ENCODE measurements at places on chromosomes 7 and 10.

DNA sequence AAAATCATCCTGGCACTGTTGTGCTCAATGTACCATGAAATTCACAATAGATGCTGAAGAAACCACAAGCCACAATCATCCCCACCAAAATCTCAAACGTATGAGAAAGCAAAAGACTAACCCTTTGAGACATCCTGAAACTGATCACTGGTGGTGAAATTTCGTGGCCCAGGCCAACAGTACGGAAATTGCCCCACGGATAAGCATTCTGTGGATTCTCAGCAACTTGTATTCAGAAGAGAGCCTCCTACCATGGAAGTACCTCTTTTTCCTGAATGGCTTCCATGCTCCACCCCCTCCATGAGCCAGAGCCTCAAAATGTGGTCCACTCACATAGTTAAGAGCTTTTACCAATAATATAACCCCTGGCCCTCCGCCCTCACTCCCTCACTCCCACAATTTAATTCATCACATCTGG is 163.9 kb upstream of the AUTS2 start:
- no peak for DNase-seq

DNA sequence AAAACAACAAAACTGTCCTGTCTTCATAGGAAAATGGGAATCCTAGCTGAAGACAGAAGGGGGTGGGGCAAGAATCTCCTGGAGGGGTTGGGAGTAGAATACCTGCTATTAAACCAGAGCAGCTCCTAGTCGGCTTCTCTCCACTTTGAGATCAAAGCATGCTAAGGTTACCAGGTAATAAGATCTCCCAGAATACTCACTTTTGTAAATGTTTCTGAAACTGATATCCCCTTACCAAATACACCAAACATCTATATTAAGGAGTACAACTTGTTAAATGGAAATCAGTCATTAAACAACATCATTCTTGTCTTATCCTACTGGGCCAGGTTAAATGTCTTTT is 29.5 kb upstream of the DAGLB start:
- no peak for DNase-seq

DNA sequence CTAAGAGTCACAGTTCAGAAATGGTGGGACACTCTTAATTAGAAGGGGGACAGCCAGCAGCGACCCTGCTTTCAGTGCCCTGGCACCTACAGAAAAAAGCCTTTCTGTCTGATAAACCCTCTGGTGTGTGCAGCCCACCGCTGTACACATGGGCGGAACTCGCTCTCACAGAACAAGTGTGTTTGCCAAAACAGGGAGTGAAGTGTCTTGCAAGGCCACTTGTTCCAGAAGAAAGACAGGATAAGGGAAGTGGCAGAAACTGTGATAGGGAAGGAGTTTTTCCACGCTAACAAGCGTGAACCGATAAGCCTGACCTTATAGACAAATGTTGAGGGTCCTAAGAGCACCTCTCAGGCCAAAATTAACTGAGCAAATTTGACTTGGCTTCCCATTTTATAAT is 203.7 kb upstream of the TCF7L2 start:
- DNase-seq, result no peak

DNA sequence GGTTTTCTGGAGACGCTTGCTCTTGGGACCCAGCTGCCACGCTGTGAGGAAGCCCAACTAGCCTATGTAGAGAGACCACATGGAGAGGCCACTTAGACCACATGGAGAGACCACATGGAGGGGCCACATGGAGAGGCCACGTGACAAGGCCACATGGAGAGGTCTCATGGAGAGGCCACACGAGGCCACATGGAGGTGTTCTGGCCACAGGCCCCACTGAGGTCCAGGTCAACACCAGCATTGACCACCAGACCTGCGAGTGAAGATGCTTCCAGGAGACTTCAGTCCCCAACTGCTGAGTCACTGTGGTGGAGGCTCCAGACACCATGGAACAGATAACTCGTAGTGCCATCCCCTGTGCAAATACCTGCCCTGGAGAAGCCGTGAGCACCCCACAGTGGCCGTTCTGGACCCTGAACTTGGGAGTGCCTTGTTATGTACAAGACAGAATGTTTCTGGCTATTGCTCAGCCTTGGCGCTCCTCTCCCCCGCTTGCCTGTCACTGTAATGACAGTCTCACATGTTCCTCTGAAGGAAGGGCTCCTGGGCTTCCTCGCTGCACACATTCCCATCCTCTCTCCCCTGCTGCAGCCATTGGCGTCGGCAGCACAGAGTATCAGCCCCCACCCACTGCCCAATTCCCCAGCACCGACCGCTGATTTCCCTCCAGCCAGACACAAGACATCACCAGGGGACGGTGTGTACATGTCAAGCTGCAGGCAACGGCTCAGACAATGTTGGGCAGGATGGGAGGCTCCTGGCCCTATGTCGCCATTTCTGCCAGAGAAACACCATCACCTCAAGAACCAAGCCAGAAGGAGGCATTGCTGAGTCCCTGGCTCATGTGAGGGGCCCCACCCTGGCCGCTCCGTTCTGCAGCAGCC is 49.0 kb upstream of the TNRC18 start:
- no peak for DNase-seq

DNA sequence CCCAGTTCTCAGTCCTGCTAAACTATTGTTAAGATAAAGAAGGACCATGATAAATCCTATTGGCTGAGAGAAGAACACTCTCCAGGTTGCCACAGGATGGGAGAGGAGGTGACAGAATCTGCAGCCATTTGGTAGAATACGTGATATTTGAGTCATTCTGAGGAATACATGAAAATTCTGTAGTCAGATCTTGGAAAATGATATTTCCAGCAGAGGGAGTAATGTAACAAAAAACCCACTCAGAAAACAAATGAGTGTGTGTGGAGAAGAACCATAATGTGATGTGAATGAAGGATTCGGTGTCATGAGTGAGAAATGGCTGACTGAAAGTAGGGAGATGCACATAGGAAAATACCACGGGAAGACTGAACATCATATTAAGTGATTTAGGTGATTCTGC is 128.5 kb upstream of the PFKP start:
- no peak for DNase-seq

GRCh38 chr7:5681423-5681822 is 100.0 kb downstream of the RNF216 start:
- DNase-seq, result no peak

DNA sequence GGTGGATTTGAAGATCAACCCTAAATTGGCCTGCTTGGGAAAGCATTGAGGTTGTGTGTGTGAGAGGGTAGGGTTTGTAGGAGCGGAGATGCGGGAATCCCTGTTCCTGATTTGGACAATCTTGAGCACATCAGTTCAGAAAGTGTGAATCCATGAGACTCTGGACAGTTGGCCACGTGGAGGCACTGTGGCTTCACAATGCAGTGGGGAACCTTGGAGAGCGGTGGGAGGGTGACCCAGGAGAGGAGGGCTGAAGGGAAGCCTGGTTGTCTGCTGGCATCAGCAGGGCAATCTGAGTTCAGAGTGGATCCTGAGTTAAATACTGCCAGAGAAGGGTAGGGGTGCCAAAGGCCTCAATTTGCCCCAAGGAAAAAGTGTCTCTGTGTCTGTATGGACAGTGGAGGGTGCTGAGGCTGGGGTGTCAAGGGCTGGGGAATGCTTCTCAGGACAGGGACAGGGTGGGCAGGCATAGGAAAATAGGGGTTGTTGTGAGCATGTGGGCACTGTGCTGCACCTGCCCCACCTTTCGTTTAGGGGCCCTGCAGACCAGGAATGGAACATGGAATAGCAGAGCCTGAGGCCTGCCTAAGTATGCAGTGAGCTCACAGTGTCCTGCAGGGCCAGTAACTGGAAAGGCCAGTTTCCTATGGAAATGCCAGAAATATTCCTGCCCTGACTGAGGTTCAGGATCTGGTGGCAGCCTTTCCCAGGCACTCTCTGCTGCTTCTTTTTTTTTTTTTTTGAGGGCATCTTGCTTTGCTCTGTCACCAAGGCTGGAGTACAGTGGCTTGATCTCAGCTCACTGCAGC is 162.9 kb upstream of the PRSS58 start:
- no peak for DNase-seq

- no peak for DNase-seq
Measured at GRCh38 chr10:102834143-102834542, 3.1 kb downstream of the CYP17A1 start.

GRCh38 chr10:127196282-127197153 is at the start of gene INSYN2A:
INSYN2A (minus strand) TSS chr10:127196591; CDS start chr10:127176395, 20,196 bp downstream.
- DNase-seq, result no peak

DNA sequence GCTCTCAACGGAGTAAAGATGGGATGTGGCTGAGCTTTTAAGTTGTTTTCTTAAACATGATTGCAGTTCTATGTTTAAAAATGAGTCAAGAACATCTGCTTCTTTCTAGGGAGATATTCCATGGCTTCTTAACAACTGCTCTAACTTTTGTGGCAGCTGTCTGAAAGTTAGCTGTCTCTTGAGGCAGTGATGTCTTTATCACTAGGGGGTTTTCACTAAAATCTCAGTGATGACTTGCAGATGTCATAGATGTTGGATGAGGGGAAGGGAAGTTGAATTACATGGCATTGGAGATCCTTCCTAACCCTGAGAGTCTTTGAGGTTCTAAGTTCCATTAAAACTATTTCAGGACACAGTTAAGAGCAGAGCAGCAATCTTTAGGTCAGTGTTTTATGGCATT is 43.5 kb downstream of the PRKG1 start:
- DNase-seq, result no peak

GRCh38 chr7:22718200-22718711 is 8.7 kb upstream of the IL6 start:
- DNase-seq, result no peak

GRCh38 chr10:34434119-34434594 is 380.9 kb downstream of the PARD3 start:
- DNase-seq, result no peak

DNA sequence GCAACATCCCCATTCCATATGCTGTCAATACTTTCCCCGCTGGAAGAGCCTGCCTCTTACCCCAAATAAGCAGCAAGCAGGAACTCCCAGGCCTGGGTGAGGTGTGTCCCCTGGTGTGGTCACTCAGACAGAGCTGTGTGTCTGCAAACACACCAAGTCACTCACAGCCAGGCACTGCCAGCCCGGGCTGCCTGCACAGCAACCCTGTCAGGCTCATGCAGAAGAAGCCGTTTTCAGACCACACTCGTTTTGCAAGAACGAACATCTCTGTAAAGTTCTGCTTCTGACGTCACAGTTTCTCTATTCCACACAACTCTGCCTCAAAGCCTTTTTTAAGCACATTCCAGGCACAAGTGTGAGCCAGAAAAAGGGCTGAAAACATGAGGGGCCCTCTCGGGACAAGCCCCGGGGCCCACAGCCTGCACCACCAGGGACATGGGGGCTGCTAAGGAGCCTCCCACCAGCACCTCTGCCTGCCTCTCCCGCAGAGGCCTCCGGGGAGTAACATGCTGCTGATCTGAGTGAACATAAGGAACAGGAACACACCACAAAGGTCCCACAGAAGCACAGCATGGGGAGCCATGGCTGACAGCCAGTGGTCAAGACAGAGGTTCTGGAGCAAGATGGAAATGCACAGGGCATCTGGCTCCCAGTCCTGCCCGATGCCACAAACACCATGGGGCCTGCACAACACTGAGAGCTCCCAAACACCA is 11.4 kb downstream of the PTPRN2 start:
- DNase-seq, result no peak

DNA sequence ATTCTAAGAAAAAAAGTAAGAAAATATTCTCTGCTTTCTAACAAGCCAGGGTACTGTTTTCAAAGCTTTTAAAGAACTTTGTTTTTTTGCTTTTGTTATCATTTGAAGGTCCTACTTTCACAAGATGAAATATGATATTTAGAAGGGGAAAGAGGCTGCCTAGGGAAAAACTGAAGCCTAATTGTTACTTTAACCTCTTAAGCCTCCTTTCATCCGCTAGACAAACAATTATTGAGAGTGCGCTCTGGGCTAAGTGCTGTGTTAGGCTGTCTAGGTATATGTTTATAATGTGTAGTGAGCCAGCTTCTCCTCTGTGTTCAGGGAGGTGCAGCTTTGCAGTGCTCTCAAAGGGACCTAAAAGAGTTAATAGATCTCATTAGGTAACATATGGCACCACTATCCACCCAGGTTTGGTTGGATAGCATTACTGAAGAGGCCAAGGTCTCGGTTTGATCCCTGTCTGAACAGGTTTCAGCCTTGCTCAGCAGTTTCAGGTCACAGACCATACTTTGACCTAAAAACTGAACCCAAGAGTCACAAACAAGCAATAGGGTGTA is 17.9 kb downstream of the PDK4 start:
- DNase-seq, result no peak

DNA sequence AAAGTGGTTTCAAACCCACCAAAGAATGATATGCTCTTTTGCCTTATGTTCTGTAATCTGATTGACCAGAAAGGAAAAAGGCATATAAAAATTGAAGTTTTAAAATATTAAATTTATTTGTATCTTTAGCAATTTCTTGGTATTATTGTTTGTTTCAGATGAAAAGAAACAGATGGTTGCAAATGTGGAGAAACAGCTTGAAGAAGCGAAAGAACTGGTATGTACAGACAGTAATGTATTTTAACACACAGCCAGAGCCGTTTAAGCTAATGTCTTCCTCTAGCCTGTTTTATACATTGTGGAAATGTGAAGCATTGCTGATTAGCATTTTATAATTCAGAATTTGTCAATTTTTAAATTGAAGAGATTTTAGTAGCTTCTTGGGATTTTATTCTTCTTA is 13.4 kb downstream of the VTI1A start:
- DNase-seq, result no peak

DNA sequence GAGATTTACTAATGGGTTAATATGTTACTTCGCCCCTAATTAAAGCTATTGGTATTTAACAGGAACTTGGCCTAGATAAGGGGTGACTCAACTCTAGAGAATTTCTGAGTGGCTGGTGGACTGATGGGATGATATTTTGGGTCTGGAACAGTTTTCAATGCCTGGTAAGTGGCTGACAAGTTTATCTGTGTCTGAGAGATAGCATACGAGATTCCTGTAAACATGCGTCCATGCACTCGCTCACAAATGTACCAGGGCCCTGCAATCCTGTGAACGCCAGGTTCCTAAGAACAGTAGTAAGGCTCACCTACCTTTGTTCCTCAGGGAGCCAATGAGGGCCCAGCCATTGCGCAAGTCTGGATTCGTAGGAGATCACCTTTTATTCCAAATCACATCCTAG is 683.8 kb upstream of the ANKRD30A start:
- DNase-seq, result no peak

GRCh38 chr10:74365109-74365508 is 214.1 kb downstream of the ADK start:
- no peak for DNase-seq

DNA sequence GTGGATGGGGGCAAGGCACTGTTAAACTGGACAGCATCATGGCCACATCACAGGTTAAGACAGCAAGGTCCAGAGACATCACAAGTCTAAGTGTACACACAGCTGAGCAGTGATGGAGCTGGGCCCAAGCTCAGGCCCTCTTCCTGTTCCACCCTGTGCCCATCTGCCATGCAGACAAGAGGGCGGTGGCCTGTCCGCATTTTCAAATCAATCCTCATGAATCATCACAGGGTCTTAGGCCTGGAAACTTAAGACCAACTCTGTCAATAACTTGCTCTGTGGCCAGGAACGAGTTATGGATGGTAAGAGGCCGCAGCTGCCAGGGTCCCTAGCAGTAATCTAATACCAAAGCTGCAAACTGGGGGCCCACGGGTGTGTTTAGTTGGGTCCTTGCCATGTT is 3.2 kb downstream of the C10orf105 start:
- DNase-seq, result no peak

- no peak for DNase-seq
Measured at GRCh38 chr10:124321433-124322089, 97.2 kb downstream of the OAT start.

Data from NCI-H2081 treated with DMSO at 0.1 percent for 48 hours (cell line).